ENCODE measurements at places on chromosomes 11 and 22. TPM values are rescaled to one million over a fixed set of nuclear protein-coding genes. Genes with fewer than 3 reads are reported as not detected.

- DNase-seq = no peak
Measured at GRCh38 chr22:49712195-49712791, 115.4 kb downstream of the BRD1 start.

DNA sequence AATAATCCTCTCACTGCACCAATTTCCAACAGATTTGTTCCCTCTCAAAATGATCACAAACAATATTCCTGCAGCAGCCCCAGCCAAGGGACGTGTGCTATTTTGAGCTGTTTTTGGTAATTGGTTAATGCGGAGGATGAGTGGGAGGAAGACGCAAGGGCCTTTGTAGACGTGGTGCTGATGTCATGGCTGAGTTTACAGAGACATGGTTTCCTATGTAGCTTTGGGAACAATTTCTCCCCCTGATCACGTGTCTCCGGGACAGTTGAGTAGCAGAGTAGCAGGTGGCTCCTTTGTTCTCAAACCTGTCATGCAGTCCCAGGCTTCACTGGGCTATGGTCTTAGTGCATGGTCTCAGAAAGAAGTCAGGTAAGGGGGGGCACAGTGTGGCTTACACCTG, 183.2 kb upstream of the NECTIN1 start:
- no peak for DNase-seq

GRCh38 chr11:96481204-96481603, 91.4 kb downstream of the JRKL start:
- peak; percentile 91 for DNase-seq

DNA sequence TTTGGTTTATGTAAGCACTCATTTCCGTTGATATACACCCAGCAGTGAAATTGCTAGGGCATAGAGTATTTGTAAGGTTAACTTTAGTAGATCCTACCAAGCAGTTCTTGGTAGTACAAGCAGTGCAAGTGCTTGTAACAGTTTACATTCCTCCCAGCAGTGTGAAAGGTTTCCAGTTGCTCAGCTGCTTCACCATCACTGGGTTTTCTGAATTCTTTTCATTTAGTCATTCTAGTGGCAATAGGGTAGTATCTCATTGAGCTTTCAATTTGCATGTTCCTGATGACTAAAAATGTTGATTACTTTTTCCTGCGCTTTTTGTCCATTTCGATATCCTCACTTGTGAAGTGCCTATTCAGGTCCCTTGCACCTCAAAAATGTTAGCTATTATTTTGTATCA, 34.3 kb downstream of the ZNF202 start:
- no peak for DNase-seq

TRIM49B gene
- total RNA-seq = not detected

GRCh38 chr22:47245786-47246185, 483.3 kb downstream of the TBC1D22A start:
- no peak for DNase-seq

TRPC6 gene
- total RNA-seq = 0.79 TPM

GRCh38 chr11:95652002-95652472, 137.5 kb downstream of the FAM76B start:
- no peak for DNase-seq

Measured in bronchial epithelial cell (primary cell).